Esophagus mucosa (tissue), 1 donor: ENCODE measurements at places on chromosomes 6 and 20. TPM values are rescaled to one million over a fixed set of nuclear protein-coding genes. Genes with fewer than 3 reads are reported as not detected.

GRCh38 chr20:51525241-51526105 is 17.0 kb downstream of the NFATC2 start:
- no peak for ATAC-seq

- no peak for ATAC-seq
These were observed 68.2 kb upstream of the TNFAIP3 start for GRCh38 chr6:137798846-137799245.

Gene VSTM2L
- total RNA-seq: 0.52 TPM

Gene NPBWR2
- total RNA-seq: not detected
